AG08395 (cell line): ENCODE measurements at places on chromosomes 3 and 15.
A peak's percentile ranks its signal among the peaks of the same experiment; 100 is the strongest.

DNA sequence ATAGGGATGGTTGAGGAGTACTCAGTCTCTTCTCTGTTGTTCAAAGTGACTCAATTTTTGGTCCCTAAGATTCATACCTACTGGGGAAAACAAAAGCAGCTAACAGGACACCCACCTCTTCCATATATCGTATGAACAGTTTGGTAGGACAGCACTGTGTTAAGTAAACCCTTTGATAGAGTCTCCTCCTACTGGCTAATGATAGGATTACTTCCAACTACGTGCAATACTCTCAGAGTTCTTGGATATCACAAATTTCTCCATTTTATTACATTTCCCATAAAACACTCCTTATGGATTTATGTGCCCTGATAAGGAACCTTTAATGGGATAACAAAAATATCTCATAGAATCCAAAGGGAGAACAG lies 200.2 kb upstream of the GOLGA6L4 start:
- peak; percentile 29 for DNase-seq

- peak; percentile 8 for DNase-seq
Observed at GRCh38 chr3:98843266-98843959, 58.1 kb downstream of the DCBLD2 start.

DNA sequence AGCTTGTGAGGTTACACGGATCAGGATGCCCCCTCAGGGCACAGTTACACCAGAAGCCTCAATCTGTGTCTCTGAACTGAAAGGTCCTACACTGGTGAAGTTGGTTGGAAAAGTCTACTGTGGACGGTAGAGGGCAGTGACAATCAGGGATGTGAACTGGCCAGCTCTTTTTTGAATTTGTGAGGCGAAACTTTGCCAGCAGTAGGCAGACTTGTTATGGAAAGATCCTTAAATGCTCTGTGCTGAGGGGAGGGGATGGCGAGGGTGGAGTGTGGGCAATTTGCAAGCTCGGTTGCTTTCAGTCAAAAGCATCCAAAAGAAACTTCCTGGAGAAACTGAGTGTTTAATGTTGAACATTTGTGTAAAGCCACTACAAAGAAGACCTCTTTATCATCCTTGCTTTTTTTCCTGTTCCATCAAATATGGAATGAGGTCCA lies 127.4 kb upstream of the ABHD17C start:
- DNase-seq: peak; percentile 85

DNA sequence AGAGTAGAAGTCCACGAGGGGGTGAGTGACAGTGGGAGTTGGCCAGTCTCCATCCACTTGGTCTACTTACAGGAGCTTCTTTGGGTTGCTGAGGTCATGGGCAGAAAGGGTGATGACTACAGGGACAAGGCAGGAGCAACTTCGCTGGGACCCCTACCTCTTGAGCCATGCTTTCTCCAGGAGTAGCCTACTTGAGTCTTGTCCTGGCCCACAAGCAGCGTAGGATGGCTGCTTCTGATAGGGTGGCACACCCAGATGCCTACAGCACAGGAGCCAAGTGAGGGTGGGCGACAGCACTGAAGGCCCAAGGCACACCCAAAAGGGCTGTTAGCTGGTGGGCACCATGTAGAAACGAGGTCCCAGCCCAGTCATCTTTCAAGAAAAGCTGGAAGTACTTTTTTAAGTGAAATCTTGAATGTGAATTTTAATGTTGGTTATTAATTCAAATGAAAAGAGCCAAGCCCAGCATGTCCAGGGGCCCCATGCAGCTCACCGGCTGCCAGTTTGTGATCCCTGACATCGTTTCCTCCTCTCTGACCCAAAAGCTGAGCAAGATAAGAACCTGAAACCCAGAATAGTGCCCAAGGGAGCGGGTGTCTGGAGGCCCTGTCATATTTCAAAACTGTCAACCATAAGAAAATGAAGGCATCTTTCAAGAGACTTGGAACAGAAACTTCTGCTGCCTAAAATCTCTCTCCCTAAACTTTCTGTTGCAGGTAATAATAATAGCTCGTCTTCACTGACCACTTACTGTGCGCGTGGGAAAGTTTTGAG lies 2.2 kb upstream of the CPEB1 start:
- DNase-seq: no peak

DNA sequence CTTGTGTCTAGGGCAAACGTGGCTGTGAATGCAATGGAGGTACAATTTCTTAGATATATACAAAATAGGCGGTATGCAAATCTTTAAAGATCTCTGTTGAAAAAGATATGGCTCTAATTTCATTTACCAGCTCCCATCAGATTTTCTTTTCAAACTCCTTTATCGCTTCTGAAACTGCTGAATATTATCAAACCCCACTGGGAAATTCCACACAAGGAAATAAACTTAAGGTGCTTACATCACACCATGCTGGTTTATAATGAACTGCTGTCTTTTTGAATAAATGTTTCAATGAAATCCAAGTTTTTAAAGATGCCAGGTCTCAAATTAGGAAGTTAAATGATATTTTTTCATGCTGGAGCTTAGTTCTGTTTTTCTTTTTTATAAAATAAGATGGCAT lies 102.5 kb upstream of the ICE2 start:
- DNase-seq: no peak

DNA sequence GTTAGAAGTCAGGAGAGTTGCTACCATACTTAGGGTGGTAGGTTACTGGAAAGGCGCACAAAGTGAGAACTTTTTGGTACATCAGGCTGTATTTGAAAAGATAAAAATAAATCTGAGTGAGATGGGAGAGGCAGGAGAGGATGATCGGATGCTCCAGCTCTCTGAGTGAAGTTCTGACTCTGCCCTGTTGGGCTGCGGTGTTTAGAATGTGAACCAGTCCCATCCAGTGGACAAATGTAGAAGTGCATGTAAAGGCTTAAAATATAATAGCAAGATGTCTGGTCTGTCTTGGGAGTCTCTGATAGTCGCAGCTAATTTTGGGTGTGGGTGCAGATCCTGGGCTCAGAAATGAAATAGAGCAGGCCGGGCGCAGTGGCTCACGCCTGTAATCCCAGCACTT lies 30.4 kb downstream of the ACKR2 start:
- peak; percentile 80 for DNase-seq

GRCh38 chr15:65132878-65133547 lies 595 bp downstream of the PDCD7 start:
- DNase-seq: peak; percentile 63

- DNase-seq: no peak
Observed at GRCh38 chr3:90052425-90052950, 945.1 kb downstream of the EPHA3 start.

DNA sequence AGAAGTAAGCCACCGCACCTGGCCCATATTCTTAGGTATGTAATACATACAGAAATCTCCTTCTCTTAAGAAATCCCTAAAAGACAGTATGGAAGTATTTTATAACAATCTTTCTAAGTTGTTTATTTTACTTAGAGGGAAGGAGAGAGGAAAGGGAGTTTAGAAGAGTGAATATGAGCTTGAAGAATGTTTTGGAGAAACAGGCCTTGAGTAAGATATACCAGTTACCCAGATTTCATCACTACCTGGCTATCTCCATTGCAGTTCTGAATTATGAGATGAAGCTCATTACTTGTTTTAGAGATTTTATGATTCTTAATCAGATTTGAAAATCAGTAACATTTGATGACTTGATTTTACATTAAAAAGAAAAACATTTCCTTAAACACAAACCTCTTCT lies 71.9 kb downstream of the DCUN1D1 start:
- no peak for DNase-seq

DNA sequence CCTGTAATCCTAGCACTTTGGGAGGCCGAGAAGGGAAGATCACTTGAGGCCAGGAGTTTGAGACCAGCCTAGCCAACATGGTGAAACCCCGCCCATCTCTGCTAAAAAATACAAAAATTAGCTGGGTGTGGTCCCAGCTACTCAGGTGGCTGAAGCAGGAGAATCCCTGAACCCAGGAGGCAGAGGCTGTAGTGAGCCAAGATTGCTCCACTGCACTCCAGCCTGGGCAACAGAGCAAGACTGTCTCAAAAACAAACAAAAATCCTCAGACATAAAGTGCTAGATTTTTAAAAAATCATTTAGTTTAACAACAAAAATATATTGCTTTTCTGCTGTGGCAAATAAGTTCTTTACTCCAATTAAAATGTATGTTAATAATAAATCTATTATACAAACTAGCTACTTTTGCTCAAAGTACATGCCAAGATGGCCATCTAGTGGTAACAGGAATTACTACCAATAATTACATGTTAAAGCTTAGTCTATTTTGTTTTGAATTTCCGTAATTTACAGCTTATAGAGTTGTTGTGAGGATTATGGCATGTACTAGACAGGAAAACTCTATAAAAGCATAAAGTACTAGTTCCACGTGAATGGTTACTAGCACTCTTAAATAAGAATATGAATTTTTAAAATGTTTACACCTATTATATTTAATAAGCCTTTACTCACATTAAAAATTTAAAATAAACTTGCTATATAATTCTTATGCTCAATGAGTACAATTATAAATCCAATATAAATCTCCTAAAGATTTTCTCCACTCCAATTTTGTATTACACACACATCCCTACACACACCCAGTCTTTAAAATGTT lies 39.0 kb downstream of the GABPB1 start:
- DNase-seq: peak; percentile 48

DNA sequence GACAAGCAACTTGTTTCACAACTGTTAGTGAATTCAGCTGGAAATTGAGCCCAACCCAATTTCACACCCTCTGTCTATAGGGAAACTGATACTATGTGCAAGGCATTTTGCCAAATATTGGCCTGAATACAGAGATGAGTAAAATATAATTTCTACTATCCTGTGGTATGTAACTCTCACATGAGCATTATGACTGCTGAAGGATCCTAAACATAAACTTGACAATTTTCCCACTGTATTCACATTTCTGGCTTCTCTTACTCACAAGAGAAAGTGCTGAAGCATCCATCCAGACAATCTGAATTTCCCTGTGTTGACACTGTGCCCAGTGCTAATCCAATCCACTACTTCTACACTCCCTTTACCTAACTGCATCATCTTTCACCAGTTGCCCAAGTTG lies 28.4 kb downstream of the SERPINI2 start:
- DNase-seq: no peak

- DNase-seq: no peak
Observed at GRCh38 chr15:99562238-99562637, 3.5 kb upstream of the MEF2A start.

DNA sequence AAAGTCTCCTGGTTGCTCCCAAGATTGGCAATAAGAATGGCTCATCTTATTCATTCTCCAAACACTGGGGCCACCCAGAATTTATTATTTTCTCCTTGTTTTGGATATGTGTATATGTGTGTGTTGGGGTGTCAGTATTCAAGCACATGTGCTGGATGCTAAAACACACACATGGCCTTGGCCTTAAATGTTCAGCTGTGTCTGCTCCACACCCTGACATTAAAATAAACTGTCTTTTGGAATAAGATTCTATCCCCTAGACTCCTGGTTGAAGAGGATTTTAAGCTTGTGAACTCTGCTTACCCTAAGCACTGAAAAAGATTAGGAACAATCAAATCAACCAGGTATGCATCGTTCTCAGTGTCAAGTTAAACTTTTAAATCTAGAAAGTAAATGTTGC lies 382.9 kb upstream of the MCTP2 start:
- no peak for DNase-seq

DNA sequence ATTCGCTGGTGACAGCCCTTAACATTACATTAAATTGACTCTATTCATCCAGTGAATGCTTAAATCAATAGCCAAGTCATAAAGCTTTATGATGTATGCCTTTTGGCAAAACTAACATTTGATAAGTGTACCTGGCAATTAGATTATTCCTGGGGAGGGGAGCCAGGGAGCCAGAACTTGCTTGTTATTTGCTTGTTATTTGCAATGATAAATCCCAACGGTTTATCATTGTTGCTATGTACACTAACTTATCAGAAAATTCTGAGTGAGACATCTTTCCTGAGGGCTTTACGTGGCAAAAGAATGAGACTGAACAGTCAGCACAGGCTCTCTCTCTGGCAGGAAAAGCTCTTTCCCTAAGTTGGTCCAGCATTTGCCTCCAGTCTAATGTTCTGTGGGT lies 35.8 kb upstream of the FBN1 start:
- DNase-seq: peak; percentile 30

DNA sequence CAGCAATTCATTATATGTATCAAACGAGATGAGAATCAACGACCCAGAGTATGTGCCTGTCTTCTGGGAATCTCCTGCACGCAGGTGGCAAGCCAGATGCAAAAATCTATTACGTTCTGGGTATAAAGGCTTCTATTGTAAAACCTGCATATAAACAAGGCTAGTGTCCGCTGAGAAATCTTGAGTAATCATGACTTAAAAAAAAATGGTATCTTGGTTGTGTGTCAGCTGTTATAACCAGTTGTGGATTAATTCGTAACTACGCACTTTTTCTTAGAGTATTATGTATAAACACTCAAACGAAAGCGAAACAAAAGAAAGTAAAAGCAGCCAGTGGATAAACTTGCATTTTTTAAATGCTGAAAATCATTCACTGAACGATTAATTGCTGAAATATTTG lies 509.1 kb downstream of the RSL24D1 start:
- no peak for DNase-seq

DNA sequence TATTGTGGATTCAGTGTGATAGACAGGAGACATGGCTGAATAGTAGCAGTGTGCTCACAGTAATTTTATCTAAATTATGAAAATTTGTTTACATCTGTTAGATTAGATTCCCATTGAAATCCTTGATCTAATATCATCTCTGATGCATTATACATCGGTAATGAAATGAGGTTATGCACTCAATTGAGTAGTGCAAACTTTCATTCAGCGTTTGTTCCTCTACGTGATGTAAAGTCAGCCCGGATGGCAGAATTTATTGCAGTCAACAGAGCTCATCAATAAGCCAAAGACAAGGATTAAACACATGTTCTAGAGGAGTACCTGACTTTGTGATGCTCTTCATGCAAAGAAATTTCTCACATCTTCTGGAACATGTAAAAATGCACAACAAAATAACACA lies 549.2 kb downstream of the GOLGA6L6 start:
- no peak for DNase-seq

DNA sequence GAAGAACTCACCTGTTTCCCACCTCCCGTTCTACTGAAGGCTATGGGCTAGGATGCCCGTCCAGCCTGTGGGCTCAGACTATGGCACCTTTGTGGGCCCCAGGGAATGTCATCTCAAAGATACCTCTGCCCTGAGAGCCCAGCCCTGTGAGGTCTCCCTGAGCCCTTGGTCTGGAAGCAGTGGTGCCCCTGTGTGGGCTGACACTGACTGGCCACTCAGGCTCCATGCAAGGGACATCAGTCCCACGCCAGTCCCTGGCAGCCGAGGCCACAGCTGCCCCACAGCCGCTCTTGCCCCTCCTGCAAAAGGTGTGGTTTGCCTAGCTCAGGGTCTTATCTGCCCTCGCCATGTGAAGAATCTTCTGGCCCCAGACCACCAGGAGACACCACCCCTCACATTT lies 106.9 kb downstream of the KLF13 start:
- no peak for DNase-seq
